ENCODE measurements at places on chromosomes 3 and 15.
A peak's percentile ranks its signal among the peaks of the same experiment; 100 is the strongest.

GRCh38 chr3:66803206-66803605, 194.9 kb upstream of the KBTBD8 start:
- no peak for DNase-seq

DNA sequence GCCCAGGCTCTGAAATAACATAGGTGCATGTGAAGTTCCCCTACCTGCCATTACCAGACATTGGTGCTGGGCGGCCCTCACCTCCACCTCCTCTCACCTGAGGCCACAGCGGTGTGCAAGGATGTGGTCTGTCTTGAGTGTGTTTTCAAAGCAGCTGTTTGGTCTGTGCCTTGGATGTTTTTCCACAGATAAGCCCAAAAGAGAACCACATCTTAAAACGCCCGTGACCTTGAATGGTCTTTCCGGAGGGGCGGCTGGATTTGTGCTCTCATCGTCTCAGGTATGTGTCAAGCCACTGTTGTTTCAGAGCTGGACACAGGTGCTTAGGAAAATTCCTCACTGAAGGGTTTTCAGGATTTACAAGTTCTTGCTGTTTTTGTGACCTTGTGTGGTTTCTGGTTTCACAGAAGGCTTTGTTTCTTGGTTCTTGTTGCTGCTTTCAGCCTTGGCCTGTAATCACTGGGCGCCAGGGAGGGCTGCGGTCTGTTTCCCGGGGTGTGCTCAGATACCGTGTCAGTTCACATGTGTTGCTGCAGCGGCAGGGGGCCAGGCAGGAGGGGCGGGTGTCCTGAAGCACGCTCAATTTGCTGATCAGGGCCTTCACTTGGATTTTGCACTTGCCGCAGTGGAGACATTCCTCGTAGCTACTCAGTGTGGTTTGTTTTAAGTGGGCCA, 128.4 kb downstream of the IGF1R start:
- peak; percentile 94 for DNase-seq

DNA sequence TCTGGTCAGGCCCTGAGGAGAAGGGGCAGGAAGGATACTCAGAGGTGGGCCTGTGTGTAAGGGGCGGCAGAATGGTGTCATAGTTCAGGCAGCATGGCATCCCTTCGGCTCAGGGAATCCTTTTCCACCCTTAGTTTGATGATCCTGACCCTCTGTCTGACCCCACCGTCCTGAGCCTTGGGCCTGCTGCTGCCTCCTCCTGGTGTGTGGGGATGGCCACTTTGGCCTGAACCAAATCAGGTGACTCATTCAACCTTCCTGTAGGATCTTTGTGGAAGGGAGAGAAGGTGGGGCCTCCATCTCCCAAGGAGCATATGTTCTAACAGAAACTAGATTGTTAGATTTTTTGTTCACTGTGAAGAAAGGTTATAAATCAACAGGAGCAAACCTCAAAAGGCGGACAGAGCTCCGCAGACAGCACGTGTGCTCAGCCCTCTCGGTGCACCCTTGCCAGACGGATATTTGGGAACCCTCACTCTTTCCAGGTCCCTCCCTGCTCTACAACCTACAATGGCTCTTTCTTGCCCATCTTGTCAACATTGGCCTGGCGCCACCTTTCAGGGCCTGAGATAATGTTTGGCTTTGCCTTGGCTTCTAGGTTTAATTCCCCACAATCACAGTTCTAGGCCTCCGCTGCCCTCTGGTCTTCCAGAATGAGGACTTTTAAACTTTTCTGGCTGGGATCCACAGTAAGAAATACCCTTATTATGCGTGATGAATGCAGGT, 21.7 kb downstream of the THSD4 start:
- no peak for DNase-seq

DNA sequence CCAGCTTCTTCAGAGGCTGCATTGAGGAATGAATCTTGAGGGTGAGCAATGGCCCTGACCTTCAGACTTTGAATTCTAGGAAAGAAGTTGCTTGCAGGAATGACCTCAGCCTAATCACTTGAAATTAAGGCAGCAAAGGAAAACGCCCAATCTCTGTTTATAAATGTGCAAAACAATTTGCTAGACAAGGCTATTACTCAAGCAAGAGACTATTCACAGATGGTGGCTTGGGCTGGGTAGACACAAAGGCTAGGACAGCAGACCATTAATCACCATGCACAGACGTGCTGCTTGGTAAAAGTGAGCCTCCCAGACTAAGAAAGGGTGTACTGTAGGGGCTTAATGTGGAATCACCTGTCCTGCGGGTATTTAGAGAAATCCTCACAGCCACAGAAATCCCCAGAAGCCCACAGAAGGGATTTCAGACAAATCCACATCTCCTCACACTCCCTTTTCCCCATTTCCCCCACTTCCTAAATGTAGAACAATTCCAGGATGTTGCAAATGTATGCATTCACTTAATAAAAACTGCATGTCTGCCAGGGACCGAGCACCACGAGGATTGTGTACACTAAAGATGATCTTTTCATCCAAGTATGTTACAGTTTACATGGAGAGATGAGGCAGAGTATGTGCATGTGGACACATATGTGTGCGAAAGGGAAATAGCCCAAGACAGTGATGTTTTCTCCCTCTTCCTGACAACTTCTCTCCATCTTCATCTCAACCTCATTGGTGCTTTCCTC, 259.5 kb downstream of the THSD4 start:
- DNase-seq = no peak

DNA sequence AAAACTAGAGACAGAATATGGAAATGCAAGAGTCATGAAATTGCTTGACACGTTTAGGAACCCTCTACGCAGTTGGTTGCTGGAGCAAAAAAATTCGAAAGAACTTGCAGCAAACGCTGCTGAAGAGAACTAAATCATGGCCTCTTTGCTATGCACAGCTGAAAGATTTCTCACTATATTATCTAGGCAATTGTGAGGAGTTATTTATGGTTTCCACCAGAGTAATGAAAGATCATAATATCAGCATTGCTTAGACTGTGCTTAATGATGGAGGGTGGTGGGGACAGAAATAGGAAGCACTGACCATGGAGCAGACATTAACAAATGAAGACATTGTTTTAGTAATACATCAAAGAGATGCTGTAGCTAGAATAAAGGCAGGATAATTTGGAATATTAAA, 593.4 kb upstream of the ZNF717 start:
- DNase-seq = no peak

DNA sequence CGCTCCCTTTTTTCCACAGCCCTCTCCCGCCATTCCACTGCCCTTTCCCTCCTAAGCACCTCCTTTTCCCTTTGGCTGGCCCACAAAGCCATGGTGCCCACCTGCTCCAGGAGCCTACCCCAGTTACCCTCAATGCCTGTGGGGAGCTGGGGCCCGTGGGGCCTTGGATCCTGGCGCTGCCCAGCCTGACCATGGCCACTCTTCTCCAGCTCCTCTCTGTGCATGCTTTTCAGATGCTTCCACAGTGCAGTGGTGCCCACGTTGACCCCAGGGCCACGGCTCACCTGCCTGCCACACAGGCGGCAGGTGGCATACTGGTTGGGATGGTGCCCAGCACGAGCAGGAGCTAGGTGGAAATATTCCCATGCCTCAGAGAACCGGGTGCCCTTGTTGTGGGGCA, 1.5 kb downstream of the ZBED2 start:
- no peak for DNase-seq

DNA sequence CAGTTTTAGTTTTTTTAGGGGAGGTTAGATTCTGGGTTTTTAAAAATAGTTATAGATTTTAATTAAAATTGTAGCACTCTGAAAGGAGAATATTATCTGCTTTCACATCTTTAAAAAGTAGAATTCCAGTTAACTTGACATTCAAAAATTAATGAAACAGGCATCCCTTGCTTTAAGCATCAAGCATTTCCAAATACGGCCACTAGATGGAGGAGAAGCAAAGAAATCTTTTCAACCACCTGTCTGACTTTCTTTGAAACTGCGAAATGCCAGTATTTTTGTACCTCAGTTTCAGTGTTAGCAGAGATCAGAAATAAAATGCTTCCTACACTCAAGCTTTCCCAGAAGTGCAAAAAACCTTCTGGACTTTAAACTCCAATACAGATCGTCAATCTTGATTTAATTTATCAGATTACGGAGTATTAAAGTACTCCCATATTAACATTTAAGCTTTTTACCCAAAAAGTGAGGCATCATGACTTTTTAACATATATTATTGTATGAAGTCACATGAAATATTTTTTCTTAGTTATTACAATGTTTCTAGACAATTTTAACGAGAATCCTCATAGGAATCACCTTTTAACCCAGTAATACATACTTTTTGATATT, 153.3 kb downstream of the P3H2 start:
- peak; percentile 59 for DNase-seq

GRCh38 chr3:152307829-152308474, 39.2 kb downstream of the MBNL1 start:
- DNase-seq = peak; percentile 91

DNA sequence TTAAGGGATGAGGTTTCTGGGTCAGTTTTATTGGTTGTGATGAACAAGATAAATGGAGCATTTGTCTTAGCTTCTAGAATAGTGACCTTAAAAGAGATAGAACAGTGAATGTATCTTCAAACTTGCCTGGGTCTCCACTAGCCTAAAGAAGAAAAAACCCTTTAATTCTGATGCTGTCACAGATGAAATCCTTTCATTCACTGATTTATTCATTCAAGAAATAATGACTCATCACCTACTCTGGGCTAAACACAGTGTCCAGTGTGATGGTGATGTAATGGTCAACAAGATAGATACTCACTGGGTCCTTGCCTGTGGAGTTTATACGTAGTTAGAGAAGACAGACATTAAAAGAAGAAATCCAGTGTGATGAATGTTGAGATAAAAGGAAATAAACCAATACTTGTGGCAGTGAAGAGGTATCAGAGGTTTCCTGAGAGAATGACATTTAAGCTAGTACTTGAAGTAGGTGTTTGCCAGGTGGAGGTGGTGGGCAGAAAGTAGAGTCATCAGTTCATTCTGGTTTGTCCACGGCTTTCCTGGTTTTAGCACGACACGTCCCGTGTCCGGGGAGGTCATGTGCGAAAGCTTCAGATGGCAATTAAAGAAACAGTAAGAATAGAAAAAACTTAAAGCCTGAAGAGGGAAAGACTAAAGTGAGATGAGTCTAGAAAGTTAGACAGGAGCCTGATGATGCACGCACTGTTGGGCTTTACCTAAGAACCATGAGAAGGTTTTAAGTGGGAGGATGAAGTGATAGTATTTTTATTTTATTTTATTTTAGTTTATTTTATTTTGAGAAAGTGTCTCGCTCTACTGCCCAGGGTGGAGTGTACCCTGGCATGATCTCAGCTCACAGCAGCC, 18.5 kb downstream of the PAK2 start:
- peak; percentile 80 for DNase-seq

DNA sequence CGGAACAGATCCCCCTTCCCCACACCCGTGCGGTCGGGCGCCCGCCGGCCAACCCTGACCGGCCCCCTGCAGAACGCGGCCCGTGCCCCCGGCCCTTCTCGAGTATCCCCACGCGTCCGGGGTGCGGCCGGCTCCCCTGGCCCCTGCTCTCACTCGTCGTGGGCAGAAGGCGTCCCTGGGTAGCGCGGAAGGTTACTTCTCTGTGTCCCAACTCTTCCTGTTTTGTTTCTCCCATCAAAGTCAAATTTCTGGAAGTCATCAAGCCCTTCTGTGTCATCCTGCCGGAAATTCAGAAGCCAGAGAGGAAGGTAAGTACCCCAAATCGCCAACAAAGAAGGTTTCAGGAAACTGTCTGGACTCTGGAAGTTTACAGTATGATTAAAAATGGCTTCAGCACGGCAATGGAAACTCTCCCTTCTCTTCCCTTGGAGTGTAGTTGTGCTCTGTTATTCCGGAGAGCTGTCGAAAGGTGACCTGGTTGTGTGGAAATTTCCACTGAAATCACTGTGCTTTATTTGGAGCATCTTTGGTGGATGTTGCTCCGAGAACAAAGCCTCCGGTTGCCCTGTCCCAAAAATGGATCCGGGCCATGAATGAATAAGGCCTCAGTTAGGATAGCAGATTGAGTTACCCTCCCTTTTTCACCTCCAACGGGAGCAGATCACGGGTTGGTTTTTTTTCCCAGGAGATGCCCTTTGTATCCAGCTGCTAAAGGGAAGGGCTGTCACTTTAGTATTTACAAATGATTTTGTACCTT, 536 bp downstream of the SEC61A1 start:
- DNase-seq = no peak

DNA sequence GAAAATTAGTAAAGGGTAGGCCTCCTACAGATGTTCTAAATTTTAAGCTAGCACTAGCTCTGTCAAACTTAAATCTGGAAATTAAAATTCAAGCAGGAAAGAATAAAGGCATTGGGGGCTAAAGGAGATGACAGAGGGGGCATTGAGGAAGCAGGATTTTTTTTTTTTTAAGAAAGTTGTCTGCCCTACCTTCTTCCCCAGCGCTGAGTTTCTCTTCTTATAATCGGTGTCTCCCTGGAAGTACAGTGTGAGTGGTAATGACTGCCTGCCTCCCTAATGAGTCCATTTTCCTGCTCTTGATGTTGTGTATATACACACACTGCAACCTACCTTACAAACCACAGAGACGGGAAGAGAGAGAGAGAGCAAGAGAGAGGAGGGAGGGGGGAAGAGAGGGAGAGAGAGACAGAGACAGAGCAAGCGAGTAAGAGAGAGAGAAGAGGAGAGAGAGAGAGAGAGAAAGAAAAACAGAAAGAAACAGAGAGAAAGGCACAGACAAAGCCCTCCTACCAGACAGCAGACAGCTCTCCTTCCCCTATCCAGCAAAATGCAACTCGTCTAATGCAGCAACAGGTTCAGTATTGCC, 47.0 kb downstream of the ZBTB20 start:
- peak; percentile 83 for DNase-seq

DNA sequence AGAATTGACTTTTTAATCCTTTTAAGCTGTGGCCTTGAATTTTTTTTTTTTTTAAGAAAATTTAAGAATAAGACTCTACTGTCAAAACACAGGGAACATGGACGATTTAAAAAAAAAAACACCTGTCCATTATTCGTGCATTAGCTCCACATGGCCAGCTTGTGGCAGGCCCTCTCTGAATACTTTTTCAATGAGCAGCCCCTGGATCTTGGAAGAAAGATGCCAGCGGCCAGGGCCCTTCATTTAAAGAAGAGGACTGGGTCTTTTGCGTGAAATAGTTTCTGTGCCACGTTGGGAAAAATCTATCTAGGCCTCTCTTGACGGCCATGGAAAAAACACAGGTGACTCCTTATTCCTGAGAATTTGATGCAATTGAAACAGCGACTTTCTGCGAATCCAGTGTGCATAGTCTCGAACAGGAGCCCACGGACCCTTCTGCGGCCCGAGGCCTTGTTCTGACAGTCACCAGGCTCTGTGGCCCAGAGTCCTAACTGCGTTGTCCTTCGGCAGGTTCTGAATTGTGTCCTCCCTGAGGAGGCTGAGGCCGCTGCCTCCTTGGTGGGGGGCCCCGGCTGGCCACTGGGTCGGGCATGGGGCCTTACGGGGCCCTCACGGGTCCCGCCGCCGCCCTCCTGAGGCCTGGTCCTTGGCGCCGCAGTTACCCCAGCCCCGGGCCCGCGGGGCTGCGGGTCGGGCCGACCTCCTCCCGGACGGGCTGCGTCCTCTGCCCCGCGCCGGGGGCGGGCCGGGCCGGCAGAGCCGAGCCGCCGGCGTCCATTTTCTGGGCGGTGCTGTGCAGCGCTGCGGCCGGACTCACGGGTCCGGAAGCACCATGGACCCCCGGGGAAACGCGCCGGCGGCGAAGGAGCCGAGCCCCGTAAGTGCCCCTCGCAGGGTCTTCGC, 33.5 kb downstream of the ZBTB38 start:
- no peak for DNase-seq

- DNase-seq = peak; percentile 92
Observed at GRCh38 chr3:193805448-193805847, 212.4 kb downstream of the OPA1 start.

Data from kidney glomerular epithelial cell (primary cell).